DMS 273 treated with DMSO at 0.1 percent for 48 hours (cell line): ENCODE measurements at places on chromosomes 4 and X.

GRCh38 chr4:149164282-149164681 lies 651.4 kb downstream of the IQCM start:
- DNase-seq: no peak

GRCh38 chrX:92249125-92249524 lies 469.9 kb downstream of the PCDH11X start:
- DNase-seq: no peak

- no peak for DNase-seq
These were observed 6.0 kb downstream of the GPKOW start for GRCh38 chrX:49117581-49117980.

DNA sequence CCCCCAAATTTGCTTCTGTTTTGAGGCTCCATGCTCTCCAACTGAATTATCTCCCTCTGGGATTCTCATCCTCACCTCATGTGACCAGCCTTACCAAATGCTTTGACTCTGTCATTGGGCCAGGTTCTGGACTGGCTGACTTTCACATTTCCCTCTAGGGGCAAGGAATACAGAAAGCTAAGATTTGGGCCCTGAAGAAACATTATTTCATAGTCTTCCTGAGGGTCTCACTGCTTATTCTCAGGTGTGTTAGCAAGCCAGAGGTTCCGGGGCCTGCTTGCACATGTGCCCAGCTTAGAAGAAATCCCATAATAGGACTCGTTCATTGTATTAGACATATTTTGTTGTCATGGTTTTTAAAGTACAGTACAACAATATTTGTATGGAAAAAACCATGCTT lies 62.6 kb upstream of the TEX13D start:
- DNase-seq: no peak

DNA sequence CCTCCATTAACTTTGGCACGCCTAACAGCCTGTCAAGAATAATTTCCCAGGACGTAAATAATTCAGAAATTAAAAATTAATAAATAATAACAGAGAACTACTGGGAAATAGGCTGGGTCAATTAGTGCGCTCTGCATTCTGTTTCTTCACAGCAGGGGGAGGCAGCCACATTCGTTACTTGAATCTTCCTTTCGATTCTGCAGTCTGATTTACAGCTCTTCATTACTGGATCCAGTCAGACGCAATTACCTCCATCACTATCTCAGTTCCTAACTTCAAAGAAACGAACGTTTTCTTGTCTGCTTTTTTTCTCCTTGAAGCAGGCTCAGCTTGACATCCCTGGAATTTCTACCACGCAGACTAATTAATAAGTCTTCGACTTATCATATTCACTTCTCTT lies 9.0 kb upstream of the RPL34 start:
- DNase-seq: no peak

- no peak for DNase-seq
These were observed 149.9 kb upstream of the IL15 start for GRCh38 chr4:141486375-141486997.

- DNase-seq: no peak
These were observed 145.1 kb downstream of the APBB2 start for GRCh38 chr4:41069257-41069656.

DNA sequence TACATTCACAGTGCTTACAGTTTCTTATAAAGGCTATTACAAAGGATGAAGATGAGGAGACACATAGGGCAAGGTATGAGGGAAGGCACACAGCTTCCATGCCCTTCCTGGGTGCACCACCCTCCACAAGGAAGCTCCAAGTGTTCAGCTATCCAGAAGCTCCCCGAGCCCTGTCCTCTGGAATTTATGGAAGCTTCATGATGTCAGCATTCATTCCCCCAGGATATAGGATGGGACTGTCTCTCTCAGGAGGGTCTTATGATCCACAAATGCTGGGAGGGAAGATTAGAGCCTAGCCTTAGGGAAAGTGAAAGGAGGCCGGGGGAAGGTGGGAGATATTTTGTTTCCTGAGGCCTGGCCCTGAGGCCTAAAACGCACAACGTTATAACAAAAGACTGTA lies 236.0 kb downstream of the ANK2 start:
- DNase-seq: no peak

DNA sequence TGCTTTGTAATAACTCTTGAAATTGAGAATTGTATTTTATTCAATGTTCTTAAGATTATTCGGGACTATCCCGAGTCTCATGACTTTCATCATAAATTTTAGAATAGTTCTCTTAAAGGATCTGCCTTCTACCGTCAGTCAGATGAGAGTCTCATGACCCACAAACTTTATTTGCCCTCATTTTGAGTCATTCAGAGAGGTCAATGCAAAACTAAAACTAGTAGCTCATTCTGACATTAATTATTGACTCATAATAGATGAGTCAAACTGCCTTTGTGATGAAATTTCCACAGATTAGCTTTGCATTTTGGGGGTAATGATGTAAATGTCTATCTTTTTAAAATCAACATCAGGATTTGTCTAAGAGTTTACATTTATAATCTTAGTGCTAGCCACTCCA lies 1527.3 kb downstream of the TECRL start:
- no peak for DNase-seq

DNA sequence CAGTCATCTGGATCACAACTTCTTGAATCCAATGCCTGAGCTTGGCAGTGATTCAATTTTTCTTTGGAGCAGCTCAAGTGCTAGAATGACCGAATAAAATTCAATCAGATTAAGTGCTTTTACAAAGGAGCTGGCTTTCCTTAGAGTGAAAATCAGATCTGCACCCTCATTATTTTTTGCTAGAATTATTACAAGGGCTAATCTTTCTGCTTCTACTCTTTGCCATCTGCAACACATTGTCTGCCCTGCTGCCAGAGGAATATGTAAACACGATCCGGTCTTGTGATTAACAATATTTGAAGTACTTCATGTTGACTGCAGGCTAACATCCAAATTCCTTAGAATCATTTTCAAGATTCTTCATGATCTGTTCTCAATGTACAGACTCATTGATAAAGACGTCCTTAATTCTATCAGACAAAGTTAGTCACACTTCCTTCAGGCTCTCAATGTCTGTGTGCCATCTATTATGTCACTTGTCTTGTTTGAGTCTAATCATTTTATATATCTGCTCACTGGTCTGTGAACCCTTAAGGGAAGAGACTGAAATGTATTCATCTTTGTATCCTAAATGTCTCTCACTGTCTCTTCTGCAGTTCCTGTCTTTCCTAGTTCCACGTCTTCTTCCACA lies 531.2 kb downstream of the GALNTL6 start:
- DNase-seq: no peak

DNA sequence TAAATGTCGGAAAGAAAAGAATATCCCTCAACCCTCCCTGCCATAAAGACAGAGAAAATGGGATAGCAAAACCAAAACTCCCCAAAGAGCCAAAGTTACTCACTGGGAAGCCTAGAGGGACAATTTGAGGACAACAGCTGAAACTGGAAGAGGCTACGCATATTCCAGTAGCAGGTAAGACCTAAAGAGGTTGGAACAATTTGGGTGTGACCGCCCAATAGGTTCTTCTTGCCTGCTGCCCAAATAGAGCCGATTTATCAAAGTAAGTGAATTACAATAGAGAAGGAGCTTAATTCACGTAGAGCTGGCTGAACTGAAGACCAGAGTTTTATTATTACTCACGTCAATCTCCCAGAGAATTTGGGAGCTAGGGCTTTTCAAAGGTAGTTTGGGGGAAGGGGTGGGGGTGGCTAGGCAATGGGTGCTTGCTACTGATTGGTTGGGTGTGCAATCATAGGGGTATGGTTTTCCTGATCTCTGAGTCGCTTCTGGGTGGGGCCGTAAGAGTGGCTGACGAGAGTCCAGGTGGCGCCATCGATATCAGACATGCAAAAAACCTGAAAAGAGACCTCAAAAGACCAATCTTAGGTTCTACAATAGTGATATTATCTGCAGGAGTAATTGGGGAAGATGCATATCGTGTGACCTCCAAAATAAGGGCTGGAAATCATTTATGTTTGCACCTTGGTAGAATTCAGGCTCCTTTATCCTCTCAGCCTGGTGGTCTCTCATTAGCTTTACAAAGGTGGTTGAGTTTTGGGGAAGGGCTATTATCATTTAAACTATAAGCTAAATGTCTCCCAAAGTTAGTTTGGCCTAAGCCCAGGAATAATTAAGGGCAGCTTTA lies 39.0 kb upstream of the SLC7A3 start:
- DNase-seq: no peak

DNA sequence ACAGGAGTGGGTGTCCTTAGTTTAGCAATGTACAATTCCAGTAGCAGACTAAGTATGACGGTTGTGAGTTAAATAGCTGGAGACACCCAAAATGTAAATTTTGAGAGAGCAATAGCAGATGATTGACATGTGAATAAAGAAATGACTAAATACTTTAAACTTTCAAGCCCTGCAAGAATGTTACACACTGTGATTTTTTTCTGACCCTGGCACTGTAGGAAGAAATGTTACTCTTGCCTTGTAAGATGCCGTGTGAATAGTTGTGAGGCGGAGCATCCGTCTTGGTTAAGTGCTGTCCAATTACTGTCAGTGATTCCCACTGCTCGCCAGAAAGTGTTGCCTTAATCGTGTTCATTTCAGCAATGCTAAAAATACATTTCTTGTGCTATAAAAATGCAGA lies 1248.1 kb downstream of the RAPGEF2 start:
- DNase-seq: no peak

- DNase-seq: no peak
These were observed 65.9 kb upstream of the OGT start for GRCh38 chrX:71466979-71467523.

DNA sequence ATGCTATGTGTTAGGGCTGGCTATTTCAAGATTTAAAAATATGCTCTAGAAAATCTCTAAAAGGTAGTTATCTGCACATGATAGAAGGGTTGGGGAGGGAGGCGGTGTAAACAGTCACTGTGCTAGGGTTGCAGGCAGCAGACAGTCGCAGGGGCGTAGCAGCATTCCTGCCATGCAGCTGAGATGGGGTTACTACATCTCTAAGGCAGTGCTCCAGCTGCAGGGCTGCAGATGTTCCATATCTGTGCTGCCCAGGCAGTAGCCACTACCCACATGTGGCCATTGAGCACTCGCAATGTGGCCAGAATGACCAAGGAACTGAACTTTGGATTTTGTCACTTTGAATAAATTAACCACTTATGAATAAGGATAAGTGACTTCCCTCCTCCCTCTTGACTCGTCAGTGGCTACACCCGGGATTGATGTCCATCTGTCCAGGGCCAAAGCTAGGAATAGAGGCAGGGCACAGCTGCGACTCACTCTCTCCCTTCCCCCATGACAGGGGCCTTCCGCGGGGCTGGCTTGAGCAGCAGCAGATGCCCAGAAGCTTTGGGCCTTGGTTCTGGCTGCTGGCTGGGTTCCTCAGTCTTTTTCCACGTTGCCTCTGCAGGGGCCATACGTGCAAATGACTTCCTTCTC lies 79.4 kb upstream of the CLDN34 start:
- no peak for DNase-seq

- no peak for DNase-seq
These were observed 1114.5 kb upstream of the LCORL start for GRCh38 chr4:19135895-19136633.

GRCh38 chr4:86233681-86234080 lies 126.2 kb downstream of the MAPK10 start:
- DNase-seq: no peak

DNA sequence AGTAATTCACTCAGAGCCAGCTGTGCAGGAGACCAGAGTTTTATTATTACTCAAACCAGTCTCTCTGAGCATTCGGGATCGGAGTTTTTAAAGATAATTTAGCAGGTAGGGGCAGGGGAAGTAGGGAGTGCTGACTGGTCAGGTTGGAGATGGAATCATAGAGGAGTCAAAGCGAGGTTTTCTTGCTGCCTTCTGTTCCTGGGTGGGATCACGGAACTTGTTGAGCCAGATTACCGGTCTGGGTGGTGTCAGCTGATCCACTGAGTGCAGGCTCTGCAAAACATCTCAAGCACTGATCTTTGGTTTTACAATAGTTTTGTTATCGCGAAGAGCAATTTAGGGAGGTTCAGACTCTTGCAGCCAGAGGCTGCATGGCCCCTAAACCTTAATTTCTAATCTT lies 63.6 kb downstream of the TRIM2 start:
- no peak for DNase-seq

DNA sequence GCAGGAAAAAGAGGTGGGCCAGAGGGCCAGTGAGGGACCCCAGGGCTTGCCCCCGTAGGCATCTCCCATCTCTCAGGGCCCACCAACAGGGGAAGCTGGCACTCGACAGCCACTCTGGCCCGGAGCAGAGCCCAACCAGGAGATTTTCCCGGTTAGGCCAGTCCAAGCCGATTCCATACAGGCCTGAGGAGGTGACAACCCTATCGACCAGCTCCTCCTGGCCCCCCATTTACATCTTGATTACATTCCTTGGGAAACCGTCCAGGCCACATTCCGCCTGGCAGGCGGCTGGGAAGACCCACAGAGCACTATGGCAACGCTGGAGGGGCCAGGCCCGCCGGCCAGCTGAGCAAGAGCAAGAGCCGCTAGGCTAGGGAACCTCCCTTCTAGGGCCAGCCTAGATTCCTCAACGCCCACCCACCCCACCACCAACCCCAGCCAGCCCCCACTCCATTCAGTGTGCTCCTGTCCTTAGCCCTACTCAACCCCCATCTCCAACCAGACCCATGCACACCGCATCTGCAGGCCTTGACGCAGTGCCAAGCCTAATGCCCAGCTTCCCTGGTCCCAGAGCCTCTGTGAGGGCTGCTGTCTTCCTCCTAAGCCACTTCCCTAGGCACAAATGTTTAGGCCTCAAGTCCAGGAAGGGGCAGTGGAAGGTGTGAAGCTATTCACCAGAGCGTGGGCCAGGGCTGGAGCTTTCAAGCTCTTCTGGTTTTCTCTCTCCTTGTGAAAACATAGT lies 161.2 kb downstream of the EFNB1 start:
- peak; percentile 19 for DNase-seq

DNA sequence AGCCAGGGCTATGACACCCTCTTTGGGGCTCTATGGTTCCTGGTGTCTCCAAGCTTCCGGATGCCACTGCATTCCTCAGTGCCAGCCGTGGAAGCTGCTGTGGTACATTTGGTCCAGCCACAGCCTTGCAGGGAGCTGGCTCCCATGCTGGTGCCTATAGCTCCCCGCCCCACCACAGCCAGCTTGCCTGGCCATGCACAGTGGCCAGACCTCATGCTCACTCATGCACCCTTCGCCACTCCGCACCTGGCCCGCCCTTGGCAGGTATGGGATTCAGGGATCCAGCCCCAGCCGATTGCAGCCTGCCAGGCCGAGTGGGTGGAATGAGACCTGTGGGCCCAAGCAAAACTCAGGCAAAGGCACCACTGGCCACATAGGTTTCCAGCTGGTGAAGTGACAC lies 354.8 kb downstream of the GRIA2 start:
- no peak for DNase-seq

DNA sequence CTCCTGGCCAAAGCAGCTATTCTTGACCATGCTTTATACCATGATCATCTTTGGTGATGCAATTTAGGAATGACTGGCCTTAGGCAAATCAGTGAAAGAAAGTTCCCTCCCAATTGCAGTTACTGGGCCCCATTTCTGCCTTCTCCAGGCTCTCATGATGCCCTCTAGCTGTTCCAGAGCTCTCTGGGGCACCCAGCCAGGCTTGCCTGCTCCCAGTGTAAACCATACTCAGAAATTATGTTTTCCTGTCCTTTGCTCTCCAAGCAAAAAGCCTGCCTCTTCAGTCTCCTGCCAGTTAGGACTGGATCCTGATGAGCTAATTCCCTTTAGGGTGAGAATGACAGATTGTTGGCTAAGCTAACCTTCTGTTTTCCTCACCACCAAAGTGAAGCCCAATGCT lies 85.3 kb upstream of the RBPJ start:
- peak; percentile 81 for DNase-seq
